ENCODE measurements at places on chromosomes 6 and 20.

DNA sequence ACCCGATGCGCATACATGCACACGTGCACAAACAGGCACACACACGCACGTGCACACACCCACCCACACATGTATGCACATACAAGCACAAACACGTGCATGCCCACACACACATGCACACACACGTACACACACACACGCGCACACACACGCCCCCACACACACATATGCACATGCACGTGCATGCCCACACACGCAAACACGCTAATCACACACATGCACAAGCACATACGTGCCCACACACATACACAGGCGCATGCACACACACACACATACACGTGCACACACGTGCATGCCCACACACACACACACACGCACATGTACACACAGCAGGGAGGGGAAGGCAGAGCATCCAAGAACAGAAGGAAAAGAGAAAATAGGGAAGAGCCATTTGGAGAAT is 26.8 kb upstream of the CHRNA4 start:
- no peak for DNase-seq

GRCh38 chr6:84515067-84515466 is 249.3 kb downstream of the TBX18 start:
- DNase-seq: no peak

DNA sequence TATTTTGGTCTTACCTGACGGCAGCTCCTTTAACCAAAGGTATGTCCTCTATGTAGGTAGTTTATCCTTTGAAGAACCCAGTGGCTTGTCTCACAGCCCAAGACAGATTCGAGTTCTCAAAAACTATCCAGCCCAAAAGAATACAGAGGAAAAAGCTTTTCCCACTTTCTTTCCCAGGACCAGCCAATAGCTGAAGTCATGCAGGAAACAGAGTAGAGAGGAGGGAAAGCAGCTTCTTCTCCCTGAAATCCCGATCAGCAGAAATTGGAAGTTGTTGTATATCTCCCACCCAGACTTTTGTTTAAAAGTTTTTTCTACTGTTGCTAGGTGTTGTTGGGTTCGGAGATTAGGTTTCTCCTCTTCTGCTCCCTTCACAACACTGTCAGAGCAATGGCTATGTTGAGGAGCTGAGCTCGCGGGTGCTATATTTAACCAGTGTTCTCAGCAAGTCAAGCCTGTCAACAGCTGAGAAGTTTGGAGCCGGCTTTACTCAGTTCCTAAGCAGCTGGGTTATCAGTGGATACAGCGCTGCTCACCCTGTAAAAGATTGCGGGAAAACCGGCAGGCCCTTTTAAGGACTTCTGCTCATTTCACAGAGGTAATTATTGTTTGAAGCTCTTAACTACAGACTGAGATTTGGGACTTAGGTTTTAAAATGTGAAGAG is at the start of gene FILIP1:
TSS of gene FILIP1 (minus strand) at position 401 of the 665 bp plus-strand sequence. CDS start 78,828 bp downstream, outside the sequence.
- DNase-seq: no peak

- no peak for DNase-seq
Measured at GRCh38 chr20:23614163-23614562, 8.4 kb upstream of the CST9 start.

DNA sequence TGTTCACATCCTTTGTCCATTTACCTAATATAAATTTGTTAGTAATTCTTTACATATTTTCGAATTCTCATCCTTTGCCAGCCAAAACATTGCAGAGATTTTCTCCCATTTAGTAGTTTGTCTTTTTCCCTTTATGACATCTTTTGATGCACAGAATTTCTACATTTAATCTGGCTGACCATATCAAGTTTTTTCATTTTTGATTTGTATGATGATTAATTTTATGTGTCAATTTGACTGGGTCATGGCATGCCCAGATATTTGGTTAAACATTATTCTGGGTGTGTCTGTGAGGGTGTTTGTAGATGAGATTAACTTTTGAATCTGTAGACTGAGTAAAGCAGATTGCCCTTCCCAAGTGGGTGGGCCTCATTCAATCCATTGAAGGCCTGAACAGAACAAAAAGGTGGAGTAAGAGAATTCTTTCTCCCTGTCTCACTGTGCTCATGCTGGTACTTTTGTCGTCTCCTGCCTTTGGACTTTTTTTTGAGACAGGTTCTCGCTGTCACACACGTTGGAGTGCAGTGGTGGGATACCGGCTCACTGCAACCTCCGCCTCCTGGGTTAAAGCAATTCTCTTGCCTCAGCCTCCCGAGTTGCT is 72.1 kb upstream of the EPB41L1 start:
- DNase-seq: no peak

GRCh38 chr20:62633598-62634329 is 8.5 kb upstream of the SLCO4A1 start:
- no peak for DNase-seq

- no peak for DNase-seq
Measured at GRCh38 chr6:74510878-74511277, 695.0 kb downstream of the COL12A1 start.

DNA sequence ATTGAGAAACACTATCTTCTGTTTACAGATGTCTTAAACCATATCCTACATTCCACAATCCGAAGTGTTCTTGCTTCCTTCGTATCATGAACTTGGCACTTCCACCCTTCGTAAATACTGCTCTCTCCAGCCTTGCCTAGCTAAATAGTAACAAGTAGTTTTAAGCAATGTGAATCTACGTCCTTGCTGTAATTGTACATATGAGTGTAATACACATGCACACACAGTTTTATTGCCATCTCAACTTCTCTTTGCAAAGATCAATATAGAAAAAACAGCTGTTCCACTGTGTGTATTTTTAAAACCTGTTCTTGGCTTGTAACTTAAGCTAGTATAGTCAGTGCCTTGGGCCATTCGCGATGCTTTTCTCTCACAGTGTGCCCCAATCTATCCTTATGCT is 1524.7 kb downstream of the GRIK2 start:
- DNase-seq: no peak

DNA sequence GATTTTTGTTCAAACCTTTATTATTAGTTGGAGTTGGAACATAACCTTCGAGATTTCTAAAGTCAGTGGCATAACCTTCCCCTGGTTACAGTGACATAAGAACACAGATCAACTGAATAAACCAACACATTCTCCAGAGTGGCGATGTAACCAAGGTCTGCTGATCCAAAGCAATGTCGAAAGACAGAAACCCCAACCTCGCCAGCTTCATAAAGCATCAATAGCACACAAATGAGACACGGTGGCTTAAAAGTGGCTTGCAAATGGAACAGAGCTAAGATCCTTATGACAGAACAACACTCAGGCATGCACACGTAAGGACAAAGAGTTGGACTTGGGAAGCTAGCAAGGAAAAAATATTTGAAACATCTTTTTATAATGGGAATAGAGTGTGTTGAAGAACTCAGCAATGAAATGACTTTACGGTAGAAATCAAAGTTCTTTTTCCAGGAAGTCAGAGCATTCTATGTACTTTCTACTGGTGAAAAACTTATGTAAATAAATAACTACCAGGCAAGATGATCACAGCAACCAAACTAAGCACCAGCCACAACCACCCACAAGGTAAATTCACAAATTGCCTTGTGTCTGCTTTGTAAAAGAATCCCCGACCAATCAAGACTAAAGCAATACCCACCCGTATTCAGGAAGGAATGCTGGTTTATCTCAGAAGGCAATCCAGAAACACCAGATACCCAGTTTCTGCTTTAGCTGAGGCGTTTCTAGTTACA is 61.0 kb upstream of the NHSL1 start:
- no peak for DNase-seq

DNA sequence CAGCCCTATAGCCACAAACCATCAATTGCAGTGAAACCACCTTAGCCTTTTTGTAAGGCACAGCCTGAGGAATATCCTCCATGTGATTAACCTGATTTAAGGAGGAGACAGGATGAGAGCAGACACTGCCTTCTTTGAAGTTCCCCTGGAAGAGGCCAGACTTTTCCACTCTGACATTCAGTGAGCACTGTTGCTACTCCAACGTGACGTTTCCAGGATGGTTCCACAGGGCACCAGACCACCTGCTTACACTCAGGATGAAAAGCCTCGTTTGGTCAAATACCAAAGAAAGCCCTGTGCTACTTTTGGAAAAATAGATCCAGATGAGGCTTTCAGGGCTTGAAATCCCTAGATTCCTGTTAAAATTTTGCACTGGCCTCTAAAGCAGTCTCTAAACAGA is 1102.1 kb upstream of the FLRT3 start:
- no peak for DNase-seq

GRCh38 chr6:84390334-84390733 is 162.9 kb upstream of the CEP162 start:
- DNase-seq: no peak

GRCh38 chr20:44942264-44942973 is 17.8 kb downstream of the TOMM34 start:
- DNase-seq: no peak

DNA sequence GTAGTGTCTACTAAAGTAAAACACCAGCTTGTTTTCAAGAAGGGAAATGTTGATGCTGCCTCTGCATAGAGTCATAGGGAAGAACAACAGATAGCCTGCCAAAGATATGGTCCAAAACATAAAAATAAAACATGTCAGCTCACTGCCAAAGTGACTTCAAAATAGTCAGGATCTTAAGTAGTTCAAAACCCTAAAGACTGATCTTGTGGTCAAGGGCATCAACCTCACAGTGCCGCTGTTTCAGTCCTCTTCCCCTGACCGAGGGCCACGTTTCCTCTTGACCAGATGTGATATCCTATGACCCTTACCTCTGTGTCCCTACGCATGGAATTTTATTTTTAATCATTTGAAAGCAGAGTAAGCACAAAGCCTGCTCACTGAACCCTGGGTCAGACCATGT is 104.2 kb upstream of the CNKSR3 start:
- no peak for DNase-seq

GRCh38 chr6:134766497-134766896 is 183.4 kb downstream of the ALDH8A1 start:
- DNase-seq: no peak

- DNase-seq: no peak
Measured at GRCh38 chr20:50333812-50334211, 143.2 kb downstream of the CEBPB start.

- no peak for DNase-seq
Measured at GRCh38 chr6:44275749-44276648, 5.7 kb downstream of the TMEM151B start.

- DNase-seq: no peak
Measured at GRCh38 chr20:1928154-1928553, 32.9 kb downstream of the SIRPA start.

DNA sequence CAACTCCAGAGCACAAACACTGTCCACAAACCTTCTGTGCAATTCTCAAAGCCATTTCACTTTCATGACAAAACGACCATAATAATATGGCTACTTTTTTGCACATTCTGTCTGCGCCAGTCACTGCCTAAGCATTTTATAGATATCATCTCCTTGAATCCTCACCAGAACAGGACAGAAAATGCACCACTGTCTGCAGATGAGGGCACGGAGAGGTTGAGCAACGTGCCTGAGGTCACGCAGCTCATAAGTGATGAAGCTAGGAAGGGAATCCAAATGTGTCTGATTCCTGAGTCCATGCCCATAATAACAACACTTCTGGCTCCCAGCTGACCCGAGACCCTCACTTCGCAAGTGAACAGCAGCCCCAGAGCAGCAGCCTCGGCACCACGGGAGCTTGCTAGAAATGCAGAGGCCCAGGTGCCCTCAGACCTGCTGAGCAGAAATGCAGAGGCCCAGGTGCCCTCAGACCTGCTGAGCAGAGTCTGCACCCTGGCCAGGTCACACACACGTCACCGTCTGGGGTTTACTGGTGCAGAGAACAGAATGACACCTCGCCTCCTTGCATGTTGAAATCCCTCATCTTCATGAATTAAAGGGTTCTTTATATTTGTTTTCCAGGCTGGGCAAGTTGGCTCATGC is 265.2 kb downstream of the BMP7 start:
- no peak for DNase-seq

GRCh38 chr6:154648188-154648887 is 84.9 kb upstream of the SCAF8 start:
- DNase-seq: no peak

DNA sequence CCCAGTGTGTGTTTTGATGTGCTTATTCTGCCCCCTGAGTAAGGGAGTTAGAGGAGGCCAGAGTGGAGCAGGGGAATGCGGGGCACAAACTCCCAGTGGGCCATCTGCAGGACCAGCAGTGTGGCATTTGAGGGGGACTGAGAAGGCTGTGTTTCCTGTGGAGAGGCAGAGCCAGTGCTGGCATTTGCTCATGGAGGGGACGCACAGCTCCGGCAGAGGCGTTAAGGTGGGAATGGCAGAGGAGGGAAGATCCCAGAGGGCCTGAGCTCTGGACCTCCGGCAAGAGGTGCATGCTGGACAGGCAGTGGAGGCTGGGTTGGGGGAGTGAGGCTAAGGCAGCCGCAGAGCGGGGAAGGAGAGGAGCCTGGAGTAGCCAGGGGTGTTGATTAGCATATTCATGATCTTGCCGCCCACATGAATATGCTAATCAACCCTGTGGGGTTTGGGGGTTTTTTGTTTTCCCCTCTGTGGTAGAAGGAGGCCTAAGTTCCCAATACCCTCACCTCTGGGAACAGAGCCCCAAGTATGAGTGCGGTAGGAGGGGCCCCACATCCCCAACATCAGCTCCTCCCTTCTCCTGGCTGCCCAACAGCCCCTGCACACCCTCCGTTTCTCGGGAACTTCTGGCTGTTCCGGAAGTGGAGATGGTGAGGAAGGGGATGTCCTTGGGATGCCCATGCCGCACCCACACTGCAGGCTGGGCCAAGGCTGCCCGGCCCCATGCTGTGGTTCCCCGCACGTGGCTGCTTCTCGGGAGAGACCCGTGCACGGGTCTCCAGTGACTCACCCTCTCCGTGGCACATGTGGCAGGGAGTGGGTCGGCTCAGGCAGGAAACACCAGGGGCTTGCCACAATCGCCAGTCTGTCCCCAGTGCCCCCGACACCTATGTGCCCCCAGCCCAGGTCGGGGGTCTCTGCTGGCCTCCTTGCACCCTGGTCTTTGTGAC is 33.8 kb downstream of the DLGAP4 start:
- DNase-seq: no peak

- no peak for DNase-seq
Measured at GRCh38 chr6:108395297-108395696, 100.4 kb downstream of the AFG1L start.

DNA sequence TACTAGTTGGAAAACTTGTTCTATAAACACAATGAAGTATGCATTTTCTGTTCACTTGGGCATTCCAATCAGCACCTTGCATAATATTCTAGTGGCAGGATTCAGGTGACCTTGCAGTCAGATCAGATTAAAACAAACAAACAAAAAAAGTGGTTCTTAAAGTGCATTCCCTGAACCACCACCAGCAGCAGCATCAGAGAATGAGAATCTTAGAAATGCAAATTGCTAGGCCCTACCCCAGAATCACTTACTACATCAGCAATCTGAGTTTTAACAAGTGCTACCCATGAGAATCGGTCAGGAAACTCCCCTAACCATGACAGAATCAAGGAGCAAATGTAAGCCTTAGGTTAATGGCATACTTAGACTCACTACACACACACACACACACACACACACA is 41.7 kb downstream of the SNAP25 start:
- no peak for DNase-seq

- no peak for DNase-seq
Measured at GRCh38 chr6:137370871-137371633, 123.1 kb downstream of the OLIG3 start.
